ENCODE measurements at places on chromosomes 2 and 18.
A peak's percentile ranks its signal among the peaks of the same experiment; 100 is the strongest.

DNA sequence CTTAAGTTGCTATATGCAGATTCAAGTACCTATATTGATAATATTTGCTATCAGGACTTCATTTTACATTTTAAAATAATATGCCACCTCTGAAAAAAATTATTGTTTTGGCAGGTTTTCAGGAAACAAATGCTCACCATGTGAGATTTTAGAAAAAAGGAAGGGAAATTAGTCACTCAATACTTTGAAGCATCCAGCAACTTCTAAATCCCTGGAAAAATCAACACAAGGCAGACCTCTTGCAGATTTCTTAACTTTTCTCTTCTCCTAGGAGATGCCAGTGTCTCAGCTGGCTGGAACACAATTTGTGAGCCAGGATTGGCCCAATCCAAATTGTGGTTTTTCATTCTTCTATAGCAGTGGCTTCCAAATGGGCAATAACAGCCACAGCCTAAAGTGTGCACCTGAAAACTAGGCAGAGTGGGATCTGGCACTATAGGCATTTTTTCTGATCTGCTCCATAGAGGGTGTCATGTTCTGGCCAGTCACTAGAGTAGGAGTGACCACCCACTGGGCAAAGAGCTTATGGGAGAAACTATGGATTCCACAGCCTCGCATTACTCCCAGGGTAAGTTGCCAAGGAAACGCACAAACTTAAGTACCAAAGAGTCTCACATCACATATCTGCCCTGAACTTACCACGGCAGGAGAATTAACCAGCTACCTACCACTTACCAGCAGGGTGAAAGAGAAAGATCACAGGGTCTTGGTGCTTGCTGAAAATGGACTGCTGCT lies 28.1 kb upstream of the THOC1 start:
- no peak for DNase-seq

DNA sequence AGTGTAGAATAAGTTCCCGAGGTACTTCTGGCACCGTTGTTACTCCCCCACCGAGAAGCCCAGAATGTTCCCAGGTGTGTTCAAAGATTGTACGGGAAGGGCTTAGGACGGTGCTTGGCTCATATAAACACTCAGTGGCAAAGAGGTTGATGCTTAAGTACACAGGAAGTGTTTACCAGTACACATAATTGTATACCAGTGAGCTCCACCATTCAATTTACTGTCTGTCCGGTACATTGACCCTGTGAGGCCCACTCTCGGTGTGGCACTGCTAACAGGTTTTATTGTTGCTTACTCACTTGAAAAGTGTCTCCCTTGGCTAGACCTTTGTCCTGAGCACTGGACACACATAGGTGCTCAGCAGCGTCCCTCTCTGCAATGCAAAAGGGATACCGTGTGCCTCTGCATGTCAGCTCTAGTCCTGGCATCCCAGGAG lies 191.0 kb downstream of the NEDD4L start:
- DNase-seq: peak; percentile 85

- peak; percentile 21 for DNase-seq
Observed at GRCh38 chr18:48629730-48630324, 91.0 kb downstream of the CTIF start.

GRCh38 chr18:41753826-41754225 lies 201.2 kb upstream of the PIK3C3 start:
- no peak for DNase-seq

- DNase-seq: no peak
Observed at GRCh38 chr2:29544031-29544430, 377.4 kb downstream of the ALK start.

GRCh38 chr2:183284606-183285005 lies 160.4 kb downstream of the NUP35 start:
- no peak for DNase-seq

- peak; percentile 36 for DNase-seq
Observed at GRCh38 chr2:135657806-135658582, 83.7 kb upstream of the UBXN4 start.

GRCh38 chr2:54479424-54479823 lies 23.3 kb downstream of the SPTBN1 start:
- DNase-seq: peak; percentile 39

DNA sequence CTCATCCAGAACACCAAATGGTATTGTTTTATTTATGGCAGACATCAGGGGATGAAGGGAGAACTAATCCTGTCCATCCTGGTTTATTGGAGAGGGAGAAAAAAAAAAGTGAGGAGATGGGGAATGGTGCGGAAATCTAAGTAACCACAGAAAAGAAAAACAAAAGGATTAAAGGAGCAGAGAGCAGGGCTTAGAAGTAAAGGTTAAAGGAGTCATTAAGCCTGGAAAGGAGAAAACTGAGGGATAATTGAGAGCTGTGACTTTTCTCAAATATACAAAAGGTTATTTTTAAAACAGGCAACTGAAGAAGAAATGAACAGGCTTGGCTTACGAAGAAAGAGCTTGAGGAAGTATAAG lies 127.2 kb upstream of the PPP1CB start:
- no peak for DNase-seq

DNA sequence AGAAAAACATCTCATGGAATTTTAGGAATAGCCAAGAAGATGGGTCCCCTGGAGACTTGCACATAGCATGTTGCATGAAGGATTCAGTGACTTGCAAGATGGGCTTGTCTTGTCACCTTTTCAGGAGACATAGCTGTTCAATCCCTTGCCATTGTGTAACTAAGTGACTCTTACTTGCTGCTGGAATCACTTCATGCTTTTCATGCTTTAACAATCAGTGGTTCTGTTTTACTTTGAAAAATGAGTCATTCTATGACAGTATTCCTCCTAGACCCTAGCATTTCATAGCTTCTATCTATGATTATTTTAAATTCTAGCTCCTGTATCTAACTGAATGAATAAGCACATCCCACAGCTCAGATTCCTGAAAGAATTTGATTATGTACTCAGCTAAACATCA lies 2.8 kb downstream of the KYNU start:
- no peak for DNase-seq

GRCh38 chr2:188327518-188328213 lies 36.0 kb downstream of the GULP1 start:
- DNase-seq: no peak

- DNase-seq: peak; percentile 87
Observed at GRCh38 chr2:231667496-231667895, 40.8 kb upstream of the PTMA start.

- no peak for DNase-seq
Observed at GRCh38 chr2:24313744-24314632, 46.3 kb downstream of the ITSN2 start.

DNA sequence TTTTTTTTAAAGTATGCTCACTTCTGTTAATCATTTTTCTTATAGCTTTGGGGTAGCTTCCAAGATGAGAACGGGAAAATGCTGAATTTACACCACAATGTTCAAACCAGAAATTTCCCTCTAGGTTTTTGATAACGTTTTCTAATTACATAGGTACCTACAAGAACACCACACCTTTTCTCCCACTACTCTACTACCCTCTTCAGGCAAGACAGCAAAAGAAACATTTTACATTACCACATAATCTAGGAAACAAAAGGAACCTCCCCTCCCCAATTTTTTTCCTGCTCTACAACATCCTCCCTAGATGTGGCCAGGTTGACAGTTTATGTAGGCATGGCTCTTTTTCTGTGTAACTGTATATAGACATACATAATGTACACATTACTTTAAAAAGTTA lies 32.4 kb downstream of the NDUFAF7 start:
- no peak for DNase-seq

DNA sequence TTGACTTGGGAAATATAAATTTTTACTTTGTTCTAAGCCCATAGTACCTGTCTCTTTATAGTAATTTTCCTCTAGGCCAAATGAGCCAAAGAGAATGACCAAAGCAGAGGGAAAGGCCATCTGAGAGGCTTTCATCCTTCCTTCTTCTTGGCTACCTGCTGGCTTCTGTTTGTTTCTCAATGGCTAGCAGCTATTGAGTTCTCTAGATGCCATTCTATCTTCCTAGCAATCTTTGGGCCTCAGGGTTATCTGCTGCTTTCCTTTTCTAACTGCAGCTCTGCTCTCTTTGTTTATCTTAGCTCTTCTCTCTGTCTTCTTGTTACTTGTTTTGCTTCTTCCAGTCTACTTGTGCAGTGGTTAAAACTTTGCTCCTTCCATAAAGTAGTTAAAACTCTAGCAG lies 601.1 kb upstream of the NRXN1 start:
- DNase-seq: no peak

DNA sequence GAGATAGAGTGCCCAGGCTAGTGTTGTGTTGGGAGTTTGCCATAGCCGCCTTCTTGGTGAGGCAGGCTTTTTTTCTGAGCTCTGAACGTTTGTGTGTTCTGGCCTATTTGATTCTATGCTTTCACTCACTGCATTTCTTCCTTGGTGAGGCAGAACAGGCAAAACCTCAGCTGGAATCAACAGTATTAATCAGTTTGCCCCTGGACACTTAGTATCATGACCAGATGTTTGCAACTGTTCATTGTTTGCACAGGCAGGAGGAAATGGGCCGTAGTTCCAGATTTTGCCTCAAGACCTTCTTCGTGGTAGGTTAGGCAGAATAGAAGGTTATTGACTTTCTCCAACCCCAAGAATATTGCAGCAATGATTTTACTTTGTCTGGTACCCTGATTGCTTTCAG lies 218.1 kb upstream of the RASGRP3 start:
- DNase-seq: no peak

- DNase-seq: no peak
Observed at GRCh38 chr2:19205983-19206533, 152.4 kb downstream of the OSR1 start.

DNA sequence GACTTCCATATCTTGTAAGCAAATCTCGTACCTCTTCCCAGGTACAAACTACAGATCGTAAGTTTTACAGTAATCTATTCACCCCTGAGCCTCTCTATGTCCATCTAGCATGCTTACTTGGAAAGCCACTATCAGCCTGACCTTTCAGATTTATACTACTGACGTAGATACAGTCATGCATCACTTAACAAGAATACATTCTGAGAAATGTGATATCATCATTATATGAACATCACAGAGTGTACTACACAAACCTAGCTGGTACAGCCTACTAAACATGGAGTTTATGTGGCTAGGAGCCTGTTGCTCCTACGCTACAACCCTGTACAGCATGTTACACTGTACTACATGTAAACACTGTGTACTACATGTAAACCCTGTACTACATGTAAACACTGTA lies 293.2 kb upstream of the ZNF804A start:
- DNase-seq: no peak

DNA sequence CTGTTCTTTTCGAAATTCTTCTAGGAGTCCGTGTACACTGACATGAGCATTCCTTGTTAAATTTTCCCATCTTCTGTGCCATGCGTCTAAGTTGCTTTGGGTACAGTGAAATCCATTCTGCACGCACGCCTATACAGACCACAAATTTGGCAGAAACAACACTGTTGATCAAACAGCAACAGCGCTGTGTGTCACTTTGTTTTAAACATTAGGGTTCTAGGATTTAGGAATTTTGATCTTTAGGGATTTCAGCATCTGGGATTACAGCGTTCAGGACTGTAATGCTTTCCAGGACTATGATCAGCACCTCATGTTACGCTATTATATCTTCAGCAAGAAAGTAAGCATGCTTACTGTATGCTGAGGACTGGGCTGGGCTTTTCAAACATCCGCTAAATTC lies 47.1 kb upstream of the FHL2 start:
- DNase-seq: no peak

- DNase-seq: no peak
Observed at GRCh38 chr2:78780256-78780655, 245.2 kb upstream of the REG3G start.

DNA sequence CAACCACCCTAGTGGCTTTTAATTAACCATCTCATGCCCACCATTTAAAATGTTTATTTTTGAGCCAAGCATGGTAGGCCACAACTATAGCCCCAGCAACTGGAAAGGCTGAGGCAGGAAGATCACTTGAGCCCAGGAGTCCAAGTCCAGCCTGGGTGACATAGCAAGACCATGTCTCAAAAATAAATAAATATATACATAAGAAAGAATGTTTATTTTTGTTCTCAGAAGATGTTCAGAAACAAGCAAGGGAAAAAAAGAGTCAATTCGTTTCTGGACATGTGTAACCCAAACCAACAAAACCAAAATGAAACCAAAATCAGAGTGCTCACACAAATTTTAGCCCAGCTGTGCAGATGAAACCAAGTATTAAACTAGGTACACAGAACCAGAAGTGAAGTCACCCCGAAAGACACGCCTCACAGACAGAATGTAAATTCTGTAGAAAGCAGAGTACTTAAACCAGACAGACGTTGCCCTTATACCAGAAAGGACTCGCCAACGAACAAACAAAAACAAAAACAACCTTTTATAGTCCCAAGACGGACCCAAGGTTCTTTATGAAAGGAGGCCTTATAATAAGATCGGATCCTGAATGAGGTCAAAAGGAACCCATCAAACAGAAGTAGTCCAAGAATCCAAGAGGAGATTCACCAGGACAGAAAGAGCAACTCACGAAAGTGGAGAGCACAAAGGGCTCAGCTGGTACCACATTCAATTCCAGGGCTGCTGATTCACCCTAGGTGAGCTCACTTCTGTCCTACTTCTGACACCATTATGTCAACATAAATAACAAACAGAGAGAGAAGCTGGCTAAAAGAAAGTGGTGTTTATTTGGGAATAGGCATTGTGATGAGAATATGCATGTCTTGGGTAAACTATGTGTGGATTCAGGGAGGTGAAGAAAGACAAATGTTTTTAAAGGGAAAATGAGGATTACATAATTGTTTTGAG lies 31.8 kb upstream of the MTCL1 start:
- DNase-seq: no peak

DNA sequence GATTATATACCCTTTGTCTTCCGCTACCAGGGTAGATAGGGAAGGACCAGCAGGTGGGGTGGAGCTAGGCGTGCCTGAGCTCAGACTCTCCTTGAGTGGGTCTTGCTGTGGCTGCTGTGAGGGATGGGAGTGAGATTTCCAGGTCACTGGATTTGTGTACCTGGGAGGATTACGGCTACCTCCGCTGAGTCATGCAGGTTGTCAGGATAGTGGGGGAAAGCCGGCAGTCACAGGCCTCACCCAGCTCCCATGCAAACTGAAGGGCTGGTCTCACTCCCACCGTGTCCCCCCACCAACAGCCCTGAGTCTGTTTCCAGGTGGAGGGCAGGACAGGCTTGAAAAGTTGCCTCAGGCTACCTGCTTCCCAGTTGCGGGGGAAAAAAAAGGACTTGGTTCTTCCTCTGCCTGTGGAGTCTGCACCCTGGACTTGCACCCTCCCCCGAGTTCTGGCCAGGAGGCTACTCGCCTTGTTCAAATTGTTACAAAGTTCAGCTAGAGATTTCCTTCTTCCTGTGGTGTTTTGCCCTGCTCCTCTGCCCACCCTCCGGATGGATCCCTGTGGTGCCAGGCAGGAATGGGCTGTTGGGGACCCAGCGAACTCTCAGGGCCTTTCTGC lies 268.3 kb downstream of the VAPA start:
- peak; percentile 28 for DNase-seq

GRCh38 chr2:28993206-28993960 lies 12.3 kb downstream of the TOGARAM2 start:
- peak; percentile 68 for DNase-seq
